IPS DF 6.9 (cell line): ENCODE measurements at places on chromosomes 13 and 19.

DNA sequence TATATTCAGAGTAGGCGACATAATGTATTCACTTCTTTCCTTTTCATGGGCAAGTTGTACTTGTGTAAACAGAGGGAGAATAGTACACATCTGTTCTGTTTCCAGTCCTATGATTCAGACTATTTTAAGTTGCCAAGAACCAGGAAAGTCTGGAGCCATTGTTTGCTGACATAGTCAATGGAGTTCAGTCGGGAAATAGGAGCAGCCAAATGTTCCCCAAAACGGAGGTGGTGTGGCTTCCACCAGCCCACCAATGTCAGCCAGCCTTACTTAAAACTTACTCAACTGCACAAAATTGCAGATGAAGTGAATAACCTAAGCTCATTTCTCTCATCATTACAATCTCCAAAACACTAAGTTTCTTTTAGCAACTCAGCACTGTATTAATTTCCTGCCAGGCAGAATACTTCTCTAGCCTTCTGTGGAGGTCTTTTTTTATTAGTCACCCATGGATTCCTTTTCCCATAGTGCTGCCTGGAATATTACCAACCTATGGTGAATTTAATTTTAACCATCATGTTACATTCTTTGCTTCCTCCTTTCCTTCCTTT is 22.3 kb upstream of the CSNK1A1L start:
- DNase-seq, result no peak

DNA sequence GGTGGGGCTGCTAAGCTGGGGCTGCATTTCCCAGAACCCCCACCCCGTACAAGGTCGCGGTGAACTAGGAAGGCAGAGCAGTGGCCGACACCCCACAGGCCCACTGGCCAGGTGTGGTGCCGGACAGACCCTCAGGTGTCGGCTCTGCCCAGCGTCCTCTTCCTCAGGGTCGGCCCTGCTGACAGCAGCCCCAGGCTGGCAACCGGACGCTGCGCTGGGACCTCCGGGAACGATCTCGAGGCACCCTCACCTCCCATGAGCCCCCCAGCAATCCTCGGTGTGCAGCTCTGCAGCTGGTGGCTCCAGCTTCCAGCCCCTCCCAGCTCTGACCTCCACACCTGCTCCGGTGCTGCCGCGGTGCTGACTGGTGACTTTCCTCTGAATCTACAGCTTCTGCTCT is 142.9 kb upstream of the SPACA7 start:
- no peak for DNase-seq

- DNase-seq, result no peak
These were observed 34.1 kb downstream of the RGCC start for GRCh38 chr13:41491436-41491835.

DNA sequence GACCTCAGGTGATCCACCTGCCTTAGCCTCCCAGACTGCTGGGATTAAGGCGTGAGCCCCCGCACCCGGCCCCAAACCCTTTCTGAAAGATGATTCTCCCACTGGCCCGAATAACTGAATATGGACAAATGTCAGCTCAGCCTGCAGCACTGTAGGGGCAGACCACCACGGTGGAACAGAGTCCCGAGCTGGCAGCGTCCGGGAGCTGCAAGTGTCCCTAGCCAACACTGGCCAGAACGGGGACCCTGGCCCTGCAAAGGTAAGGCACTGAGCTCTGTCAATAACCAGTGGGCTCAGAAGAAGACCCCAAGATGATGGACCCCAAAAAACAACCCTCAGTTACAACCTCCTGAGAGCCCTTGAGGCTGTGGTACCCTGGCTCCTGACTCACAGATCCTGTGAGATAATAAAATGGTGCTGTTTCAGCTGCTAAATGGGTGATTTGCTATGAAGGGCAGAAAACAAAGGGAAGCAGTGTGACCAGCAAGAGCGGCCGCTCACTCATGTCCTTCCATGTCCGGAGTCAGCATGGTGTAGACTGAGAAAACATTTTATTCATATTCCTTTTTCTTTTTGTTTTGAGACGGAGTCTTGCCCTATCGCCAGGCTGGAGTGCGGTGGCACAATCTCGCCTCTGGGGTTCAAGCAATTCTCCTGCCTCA is 1.6 kb downstream of the LSM7 start:
- DNase-seq, result no peak

DNA sequence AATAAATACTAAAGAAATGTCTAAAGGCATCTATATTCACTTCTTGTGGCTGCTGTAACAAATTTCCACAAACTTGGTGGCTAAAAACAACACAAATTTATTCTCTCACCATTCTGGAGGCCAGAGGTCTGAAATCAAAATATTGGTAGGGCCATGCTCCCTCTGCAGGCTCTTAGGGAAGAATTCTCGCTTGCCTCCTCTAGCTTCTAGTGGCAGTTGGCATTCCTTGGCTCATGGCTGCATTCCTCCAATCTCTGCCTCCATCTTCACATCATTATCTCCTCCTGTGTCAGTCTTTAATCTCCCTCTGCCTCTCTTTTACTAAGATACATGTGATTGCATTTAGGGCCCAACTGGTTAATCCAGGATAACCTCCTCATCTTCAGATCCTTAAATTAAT is 54.1 kb upstream of the RFXAP start:
- DNase-seq, result peak; percentile 22

GRCh38 chr13:67151652-67152051 is 78.5 kb downstream of the PCDH9 start:
- DNase-seq, result no peak

GRCh38 chr13:22486490-22486889 is 694.3 kb upstream of the SGCG start:
- DNase-seq, result no peak

GRCh38 chr13:26909477-26909876 is 148.9 kb upstream of the GPR12 start:
- no peak for DNase-seq

DNA sequence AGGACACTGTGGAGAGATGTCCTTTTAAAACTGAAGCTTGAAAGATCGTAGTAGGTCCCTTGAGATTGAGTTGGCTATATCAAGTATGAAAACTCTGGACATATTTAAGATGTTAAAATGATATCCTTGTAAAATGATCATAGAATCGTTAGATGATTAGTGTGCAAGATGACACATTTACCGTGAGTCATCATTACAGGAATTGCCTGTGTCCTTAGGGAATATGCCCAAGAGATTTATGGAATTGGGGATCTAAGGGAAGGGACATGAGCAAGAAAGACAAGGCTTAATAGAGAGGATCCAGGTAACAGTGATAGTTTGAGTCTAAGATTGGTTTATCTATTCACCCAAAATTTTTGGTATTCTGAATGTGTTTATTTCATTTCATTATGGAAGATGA is 233.7 kb downstream of the GPC5 start:
- no peak for DNase-seq

GRCh38 chr19:28472843-28473242 is 740.1 kb downstream of the UQCRFS1 start:
- DNase-seq, result no peak

GRCh38 chr19:1551068-1552040 is 16.8 kb downstream of the MEX3D start:
- DNase-seq, result no peak

DNA sequence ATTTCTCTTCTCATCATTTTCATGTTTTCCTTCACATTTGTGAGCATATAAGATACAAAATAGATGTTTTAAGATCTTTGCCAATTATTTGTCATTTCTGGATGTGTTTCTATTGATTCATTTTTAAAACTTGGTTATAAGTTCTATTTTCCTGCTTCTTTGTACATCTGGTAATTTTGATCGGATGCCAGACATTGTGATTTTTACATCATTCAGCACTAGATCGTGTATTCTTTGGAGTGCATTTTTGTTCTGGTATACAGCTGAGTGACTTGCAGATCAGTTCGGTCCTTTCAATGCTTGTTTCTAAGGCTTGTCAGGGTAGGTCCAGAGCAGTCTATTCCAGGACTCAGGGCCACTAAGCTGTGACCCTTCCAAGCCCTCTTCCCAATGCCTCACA is 198.2 kb downstream of the KLF12 start:
- DNase-seq, result no peak

DNA sequence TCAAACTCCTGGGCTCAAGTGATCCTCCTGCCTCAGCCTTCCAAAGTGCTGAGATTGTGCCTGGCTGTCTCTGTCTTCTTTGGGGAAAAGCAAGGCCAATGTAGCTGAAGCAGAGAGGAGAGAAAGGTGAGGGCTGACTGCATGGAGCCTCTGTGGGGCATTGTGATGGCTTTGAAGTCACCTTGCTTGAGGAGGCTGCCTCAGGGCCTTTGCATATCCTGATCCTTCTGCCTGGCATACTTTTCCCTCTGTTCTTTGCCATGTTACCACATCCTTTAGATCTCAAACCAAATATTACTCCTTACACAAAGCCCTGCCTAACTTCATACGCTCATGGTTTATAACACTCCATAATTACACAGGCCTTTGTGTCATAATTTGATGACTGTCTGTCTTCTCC is 9.4 kb upstream of the PPP5C start:
- DNase-seq, result no peak

DNA sequence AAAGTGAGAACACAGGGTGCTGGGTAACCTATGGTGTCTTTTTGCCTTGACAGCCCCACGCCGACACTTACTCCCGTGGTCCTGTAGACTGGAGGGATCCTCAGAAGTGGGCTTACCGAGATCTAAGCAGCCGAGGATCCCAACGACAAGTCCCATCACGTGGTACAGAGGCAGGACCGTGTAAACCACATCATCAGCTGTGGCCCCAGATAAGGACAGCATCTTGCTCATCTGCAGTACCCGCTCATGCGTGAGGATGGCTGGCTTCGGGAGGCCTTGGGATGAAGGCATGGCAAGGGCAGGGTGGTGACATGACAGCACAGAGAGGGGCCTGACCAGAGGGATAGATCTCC is 2.1 kb downstream of the SLC27A5 start:
- DNase-seq, result no peak

DNA sequence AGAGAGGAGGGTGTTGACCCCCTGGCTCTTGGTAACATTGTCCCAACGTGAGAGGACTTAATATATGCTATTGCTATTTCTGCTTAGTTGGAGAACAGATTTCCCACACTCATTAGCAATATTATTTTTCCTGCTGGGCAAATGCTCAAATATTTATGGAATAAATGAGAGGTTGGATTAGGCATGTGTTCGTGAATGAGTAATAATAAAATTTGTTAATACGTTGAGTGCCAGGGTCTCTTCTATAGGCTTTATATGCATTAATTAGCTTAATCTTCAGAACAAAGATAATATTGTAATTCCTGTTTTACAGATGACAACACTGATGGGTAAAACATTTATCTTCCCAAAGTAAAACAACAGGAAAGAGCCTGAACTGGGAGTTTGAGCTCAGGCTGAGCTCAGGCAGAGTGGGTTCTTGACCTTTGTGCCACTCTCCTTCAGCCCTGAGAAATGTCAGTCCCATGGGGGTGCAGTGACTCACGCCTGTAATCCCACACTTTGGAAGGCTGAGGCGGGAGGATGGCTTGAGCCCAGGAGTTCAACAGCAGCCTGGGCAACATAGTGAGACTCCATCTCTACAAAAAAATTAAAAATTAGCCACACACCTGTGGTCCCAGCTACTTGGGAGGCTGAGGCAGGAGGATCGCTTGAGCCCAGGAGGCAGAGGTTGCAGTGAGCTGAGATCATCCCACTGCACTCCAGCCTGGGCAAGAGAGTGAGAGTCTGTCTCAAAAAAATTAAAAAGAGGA is 1.2 kb downstream of the ZNF233 start:
- no peak for DNase-seq

- DNase-seq, result no peak
These were observed 225.8 kb upstream of the IRS2 start for GRCh38 chr13:110012102-110012739.

DNA sequence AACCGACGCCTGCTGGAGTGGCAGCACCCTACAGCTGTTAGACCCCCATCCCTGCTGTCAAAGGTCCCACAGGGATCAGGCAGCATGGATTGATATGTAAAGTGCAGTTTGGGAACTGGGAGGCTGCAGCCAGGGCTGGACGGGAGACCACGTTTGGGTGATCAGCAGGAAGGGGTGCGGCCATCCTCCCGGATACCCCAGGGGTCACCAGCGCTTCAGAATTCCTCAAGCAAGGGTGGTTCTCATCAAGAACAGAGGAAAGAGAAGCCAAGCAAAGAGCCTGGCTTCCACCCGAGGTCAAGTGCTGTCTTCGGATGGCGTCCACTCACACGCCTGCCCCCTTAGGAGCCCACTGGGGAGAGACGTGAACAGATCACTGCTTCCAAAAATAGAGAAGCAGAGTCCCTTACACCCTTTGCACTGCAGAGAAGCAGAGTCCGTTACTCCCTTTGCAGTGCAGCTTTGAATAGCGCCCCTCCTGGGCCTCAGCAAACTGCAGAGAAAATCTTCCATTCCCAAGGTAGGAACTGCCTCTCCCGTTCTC is 35.5 kb downstream of the DHRS12 start:
- no peak for DNase-seq

DNA sequence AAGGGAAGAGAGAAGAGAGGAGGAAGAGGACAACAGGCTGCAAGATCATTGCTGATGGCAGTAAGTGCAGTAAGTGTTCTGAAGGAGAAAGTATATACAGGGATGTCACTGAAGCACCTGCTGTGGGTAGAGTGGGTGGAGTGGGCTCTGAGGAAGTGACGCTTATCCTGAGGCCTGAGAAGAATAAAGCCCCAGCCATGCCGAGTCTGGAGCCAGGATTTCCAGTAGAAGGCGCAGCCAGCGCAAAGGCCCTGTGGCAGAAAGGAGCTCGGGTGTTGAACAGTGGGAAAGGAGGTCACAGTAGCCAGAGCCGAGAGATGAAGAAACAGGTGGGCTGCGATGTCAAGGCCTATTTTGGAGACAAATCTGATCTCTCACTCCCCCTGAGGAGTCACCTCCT is 31.8 kb upstream of the ADGRE5 start:
- no peak for DNase-seq

GRCh38 chr13:31046711-31047279 is 114.3 kb downstream of the TEX26 start:
- no peak for DNase-seq

DNA sequence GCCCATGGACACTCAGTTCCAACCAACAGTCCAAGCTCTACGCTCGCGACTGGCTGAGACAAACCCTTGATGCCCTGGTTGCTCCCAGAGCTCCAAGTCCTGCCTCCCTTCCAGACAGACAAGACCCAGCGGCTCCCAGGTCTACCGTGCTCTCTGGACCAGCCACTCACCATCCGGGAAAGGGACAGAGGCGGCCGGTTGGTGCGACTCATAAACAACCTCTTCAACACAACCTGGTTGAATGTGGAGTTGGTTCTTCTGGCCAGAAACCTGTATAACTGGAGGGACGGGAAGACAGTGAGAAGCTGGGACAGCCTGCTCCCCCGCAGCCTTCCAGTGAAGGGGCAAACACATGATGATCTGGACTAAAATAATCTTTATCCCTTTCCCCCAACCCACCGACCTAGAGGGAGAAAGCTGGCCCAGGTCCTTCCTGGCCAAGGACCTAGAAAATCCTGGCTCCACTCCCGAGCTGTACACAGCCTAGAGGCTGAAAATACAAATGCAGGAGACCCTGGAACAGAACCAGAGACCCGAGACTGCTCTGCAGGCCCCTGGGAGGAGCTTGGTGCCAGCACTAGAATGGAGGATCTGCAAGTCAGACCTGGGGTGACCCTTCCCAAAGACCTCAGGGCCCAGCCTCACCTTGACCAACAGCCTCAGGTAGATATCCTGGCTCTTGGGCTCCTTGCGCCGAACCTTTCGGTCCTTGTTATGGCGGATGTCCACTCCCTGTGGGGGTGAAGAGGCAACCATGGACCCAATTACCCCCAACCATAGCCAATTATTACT is 1.6 kb downstream of the RPL18 start:
- no peak for DNase-seq

GRCh38 chr13:76790526-76790925 is 95.7 kb downstream of the KCTD12 start:
- no peak for DNase-seq

- DNase-seq, result no peak
These were observed 63.0 kb upstream of the FLT1 start for GRCh38 chr13:28557725-28558520.

- DNase-seq, result no peak
These were observed 1.8 kb downstream of the SHISA7 start for GRCh38 chr19:55441319-55441691.
